ENCODE measurements at places on chromosomes 7 and 10. TPM values are rescaled to one million over a fixed set of nuclear protein-coding genes. Genes with fewer than 3 reads are reported as not detected.

DNA sequence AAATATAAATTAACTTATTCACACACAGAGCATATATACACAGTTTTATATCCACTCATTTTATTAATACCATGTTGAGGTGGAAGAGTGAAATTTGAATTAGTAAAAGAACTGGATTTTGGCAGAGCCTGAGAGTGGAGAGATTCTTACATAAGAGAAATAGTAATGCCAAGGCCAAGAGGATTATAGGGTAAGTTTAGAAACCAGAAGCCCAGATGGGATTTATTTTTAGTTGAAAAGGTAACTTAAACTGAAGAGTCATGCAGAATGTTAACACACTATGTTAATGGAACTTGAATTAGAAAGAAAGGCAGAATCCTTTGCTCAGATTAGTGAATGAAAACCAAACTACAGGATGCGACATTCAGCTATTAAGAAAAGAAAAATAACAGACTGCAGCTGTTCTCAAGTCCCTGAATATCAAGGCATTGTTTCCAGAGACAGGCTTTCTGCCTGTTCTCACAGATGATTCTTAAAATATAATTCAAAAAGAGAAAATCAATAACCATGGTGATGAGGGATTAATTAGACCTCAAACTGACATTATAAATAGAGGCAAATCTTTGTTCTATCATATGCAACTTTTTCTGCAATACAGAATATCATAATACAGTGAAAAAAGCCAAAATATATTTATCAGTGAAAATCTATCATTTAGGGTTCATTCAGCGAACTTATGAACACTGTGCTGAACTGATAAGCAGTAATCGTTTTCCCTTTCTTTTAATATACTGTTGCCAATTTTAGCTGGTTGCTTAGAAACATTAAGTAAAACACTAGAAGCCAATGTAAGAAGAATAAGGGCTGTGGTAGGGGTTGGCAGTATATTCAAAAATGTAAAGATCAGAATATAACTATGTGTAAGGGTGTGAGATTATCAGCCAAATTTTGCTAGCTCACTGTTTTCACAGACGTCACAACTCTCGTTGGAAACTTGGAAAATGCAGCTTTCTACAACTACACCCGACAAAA lies 34.4 kb downstream of the HECTD2 start:
- DNase-seq = no peak

DNA sequence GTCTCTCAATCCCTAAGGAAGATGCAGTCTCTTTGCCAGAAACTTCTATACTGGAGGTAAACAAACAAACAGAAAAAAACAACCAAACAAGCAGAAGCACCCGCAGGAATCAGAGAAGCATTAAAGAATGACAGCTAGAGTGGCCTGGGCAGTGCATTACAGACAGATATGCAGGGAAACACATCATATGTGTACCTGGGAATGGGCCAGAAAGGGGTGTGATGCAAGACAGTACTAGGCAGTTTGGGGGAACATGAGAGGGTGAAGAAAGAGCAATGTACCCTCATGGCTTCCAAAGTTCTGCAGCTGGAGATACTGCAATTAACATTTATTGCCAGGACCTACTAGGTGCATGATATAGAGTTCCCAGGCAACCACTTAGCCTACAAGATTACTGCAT lies 177.3 kb downstream of the TMEM178B start:
- no peak for DNase-seq

DNA sequence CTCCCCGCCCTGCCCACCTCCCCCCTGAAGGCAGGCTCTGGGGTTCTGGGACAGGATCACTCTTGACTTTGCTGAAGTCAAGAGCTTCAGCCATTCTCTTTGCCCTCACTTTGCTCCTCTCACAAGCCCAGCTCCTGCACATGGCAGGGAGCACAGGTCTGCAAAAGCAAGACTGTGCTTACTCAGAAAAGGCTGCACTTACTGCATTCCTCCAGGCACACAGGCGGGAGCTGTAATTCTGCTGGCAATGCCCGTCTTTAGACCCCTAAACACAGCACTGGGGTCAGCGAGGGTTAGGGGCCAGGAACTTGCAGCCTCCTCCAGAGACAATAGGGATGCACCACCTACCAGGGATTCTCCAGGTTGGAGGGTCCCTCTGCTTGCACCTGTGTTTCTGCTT lies 523.7 kb downstream of the TCERG1L start:
- DNase-seq = no peak

- DNase-seq = no peak
Observed at GRCh38 chr7:157764193-157764592, 427.4 kb downstream of the DNAJB6 start.

GRCh38 chr10:78620985-78621799 lies 447.6 kb upstream of the ZMIZ1 start:
- DNase-seq = no peak

GRCh38 chr10:47376522-47377220 lies 7.4 kb downstream of the ZNF488 start:
- DNase-seq = no peak

GRCh38 chr7:155469-155900 lies 36.9 kb upstream of the FAM20C start:
- DNase-seq = no peak

GRCh38 chr10:87093632-87094372 lies 841 bp downstream of the GLUD1 start:
- DNase-seq = peak; percentile 57

DNA sequence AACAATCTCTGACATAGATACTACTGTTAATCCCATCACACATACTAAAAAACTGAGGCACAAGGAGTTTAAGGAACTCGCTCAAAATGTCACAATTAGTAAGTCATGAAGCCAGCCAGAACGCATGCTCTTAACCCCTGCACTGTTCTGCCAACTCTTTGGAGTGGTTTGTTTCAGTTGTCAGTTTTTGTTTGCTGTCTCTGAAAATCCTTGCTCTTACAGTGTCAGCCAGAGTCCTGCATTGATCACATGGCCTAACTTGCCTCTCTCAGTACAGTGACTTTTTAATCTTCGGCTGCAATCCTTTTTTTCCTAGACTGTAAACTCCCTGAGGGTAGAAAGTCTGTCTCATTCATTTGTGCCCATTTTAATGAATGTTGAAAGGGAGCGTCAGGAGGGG lies 753.8 kb downstream of the AUTS2 start:
- no peak for DNase-seq

GRCh38 chr10:101446947-101447346 lies 93.0 kb downstream of the BTRC start:
- no peak for DNase-seq

DNA sequence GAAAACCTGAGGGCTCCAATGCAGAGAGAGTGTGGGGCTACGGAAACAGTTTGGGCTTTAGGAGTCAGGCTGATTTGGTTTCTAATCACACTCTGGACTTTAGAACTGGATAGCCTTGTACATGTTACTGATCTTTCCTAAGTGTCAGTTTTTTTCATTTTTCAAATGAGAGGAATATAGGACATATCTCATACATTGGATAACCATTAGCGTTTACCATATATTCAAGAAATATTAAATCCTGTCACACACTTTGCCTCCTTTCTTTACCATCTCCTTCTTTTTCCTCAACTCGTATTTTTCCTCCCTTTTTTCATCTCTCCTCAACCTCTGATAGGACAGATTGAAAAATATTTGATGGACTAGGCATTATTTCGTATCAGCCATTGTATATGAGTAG lies 885.7 kb downstream of the LRMDA start:
- DNase-seq = no peak

DNA sequence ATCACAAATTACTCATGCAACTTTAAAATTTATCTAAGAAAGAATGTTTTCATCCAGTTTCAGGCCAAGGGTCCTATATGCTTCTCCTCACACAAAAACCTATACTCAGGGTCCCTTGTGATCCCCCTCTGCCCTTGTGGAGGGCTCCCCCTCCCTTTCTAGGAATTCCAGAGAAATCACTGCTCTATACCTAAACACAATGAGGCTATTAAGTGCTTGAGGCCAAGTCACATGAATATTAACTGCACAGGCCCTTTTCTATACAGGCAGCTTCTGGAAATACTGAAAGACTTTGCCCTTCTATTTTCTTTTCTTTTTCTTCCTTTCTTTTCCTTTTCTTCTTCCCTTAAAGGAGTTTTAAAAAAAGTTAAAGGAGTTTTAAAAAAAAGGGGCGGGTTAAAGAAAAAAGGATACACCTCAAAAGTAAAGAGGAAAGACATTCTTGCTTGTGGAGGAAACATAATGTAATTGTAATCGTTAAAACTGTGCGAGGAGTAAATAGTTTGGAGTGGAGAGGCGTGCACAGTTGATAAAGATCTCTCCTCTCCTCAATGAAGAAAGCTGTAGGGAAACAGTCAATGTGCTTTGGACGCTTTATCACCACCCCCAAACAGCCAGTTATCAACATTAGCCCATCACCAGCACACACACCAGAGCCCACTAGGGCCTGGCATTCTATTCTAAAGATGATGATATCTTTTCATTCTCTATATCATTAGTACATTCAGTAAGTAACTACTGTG lies 16.4 kb downstream of the GRB10 start:
- no peak for DNase-seq

- no peak for DNase-seq
Observed at GRCh38 chr7:82950436-82950835, 212.2 kb downstream of the PCLO start.

- peak; percentile 11 for DNase-seq
Observed at GRCh38 chr10:79418886-79419595, 26.4 kb downstream of the ZCCHC24 start.

- DNase-seq = no peak
Observed at GRCh38 chr10:28548781-28549498, 16.0 kb downstream of the WAC start.

GRCh38 chr10:50604049-50604640 lies 19.6 kb downstream of the SGMS1 start:
- no peak for DNase-seq

GRCh38 chr7:105638334-105638733 lies 57.0 kb upstream of the EFCAB10 start:
- DNase-seq = no peak

GRCh38 chr7:12571691-12572090 lies 1.2 kb downstream of the SCIN start:
- DNase-seq = no peak

GRCh38 chr7:116315293-116315692 lies 105.0 kb downstream of the TES start:
- DNase-seq = no peak

DNA sequence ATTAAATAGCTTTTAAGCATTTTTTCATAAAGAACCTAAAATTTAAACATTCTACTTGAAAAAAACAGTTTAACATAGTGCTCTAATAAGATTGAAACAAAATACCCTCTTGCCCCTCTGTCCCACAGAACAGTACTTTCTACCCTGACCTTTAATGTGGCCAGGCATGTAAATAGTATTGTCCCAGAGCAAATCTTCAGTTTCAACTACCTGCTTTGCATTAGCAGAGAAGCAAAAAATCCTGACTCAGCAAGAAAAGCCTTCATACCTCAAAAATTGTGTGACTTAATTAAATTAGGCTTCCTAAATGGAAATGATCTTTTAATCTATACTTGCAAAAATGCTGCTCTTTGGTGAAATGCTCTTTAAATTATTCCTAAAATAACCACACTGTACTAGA lies 237.4 kb upstream of the AOAH start:
- DNase-seq = no peak

- DNase-seq = no peak
Observed at GRCh38 chr10:4434516-4435071, 391.4 kb upstream of the AKR1E2 start.

DNA sequence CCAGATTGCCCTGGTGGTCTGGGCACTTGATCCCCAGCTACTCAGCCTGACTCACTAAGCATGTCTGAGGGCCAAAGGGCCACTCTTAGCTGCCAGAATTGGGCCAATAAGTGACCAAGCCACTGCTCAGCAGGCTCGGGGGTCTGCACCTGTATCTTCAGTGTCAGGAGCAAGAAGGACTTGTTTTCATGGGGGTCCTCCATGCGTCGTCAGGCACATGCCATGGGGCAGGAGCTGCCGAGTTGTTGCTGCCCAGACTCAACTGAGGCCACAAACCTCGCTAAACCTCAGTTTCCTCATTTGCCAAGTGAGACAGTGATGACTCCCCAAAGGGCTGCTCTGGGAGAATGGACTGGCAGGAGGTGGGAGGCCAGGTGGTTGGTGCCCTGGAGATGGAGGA lies 158.6 kb upstream of the GDF10 start:
- no peak for DNase-seq

DNA sequence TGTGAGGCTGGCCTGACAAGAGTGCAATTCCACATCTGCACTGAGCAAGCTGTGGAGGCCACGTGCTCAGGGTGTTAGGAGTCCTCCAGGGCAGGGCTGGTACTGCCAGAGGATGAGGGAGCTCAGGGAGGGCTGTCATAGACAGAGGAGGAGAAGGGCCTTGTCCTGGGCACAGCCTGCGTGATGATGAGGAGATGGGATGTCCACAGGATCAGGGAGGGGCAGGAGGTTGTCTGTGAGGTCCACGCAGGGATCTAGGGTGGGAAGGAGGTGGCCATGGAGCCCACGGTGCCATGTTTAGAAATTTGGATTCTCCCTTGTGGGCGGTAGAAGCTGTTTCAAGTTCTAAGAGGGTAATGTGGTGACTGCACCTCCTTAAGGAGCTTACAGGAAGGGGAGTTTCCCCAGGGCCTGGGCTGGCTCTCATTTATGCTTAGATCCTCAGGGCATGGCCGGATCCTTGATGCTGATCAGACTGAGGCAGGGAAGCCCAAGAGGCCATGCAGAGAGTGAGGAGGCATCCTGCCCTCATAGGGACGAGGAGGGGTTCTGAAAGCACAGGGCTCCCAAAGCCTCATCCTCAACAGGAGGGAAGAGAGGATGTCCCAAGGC lies 30.3 kb downstream of the CHAT start:
- no peak for DNase-seq

- no peak for DNase-seq
Observed at GRCh38 chr10:84493951-84494848, 165.8 kb downstream of the CCSER2 start.

- DNase-seq = no peak
Observed at GRCh38 chr10:131053192-131053591, 258.3 kb downstream of the TCERG1L start.

- DNase-seq = no peak
Observed at GRCh38 chr7:25949736-25950487, 202.1 kb upstream of the NFE2L3 start.

DNA sequence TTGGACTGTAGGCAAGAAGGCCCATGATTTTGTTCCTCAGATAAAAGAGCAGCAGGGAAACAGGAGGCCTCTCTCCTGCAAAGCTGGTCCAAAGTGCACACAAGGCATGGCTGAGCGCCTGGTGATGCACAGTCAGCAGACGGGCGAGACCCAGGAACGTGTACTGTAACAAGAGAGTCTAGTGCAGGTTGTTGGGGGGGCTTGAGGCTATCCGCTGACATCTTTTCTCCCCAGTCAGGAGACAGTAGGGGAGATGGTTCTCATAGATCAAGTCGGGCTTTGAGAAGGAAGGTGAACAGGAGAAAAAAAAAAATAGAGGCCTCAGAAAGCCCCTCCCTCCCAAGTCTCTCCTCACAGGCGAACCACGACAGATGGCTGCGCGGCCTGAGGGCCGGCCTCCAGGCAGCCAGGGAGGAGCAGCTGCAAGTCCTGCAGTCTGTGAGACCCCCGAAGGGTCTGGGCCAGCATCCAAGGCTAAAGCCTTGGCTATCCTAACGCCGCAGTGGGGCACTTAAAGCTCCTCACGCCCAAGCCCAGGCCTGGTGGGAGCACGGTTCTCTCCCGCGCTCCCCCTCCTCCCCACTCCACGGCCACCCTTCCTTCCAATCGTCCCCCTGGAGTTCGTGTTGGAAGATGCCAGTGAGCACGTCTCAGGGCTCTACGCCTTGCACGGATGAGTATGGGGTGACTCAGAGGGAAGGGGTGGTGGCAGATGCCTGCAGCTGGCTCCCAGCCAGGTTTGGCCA lies 68.3 kb downstream of the PRKAG2 start:
- DNase-seq = no peak

FAM25C gene
- not detected for total RNA-seq

EBF3 gene
- total RNA-seq = 10.7 TPM

OR2A5 gene
- not detected for total RNA-seq

SLC13A1 gene
- total RNA-seq = not detected

AOC1 gene
- not detected for total RNA-seq

CTNNA3 gene
- 1.5 TPM for total RNA-seq

CLCN1 gene
- total RNA-seq = not detected

SEC24C gene
- total RNA-seq = 30.0 TPM
